ENCODE measurements at places on chromosomes 3 and 15.

- DNase-seq = no peak
These were observed 13.2 kb downstream of the KLHL6 start for GRCh38 chr3:183542355-183542754.

DNA sequence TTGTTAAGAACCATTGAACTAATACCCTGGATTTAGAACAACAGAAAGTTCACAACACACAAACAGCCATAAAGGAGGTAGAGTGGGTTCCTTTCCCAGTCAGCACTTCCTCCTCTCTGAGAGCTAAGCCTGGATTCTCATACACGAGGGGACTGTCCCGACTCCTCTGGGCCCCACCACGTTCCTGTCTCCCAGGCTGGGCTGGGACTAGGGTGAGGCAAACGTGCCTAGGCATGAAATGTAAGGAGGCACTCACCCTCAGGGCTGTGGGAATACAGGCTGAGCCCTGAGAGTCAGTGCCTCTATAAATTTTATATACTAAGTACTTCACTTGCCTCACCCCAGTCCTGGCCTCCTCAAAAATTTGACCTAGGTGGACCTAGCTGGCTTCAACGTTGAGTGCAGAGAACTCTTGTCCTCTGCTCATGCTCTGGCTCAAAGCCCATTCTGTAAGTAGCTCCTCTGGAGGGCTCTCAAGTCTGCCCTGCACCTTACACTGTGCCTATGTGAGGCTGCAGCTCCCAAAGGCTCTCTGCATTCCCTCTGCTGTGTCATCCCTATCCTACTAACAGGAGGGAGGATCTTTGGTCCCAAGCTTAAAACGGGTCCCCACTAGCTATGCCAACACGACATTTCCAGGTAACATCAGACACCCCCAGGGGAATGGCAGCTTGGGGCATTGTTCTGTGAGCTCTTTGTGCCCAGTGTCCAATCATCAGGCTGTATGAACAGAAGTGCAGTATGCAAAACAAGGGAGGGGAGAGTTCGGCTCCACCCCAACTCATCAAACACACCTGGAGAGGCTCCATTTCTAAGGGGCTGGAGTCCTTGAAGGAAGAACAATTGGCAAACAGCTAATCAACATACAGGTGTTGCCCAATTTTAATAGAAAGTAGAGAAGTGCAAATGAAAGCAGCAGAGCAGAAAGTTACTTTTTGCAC is 233.2 kb downstream of the RPLP1 start:
- DNase-seq = no peak

GRCh38 chr15:59371458-59372351 is 966 bp downstream of the MYO1E start:
- no peak for DNase-seq

DNA sequence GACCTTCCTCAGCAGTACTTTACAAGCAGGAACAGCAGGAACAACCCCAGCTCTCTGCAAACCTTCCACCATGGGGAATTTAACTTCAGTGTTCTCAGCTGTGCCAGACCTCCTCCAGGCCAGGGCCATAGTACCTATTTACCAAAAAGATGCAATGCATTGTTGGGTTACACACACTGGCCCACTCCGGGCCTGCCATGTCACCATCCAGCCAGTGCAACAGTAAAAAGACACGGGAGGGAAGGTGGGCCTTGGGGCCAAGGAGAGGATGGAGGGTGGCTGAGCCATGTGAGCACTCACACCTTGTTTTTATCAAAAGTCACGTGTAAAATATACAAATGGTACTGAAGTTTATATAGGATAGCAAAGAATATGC is 157.0 kb downstream of the GABRB3 start:
- no peak for DNase-seq

DNA sequence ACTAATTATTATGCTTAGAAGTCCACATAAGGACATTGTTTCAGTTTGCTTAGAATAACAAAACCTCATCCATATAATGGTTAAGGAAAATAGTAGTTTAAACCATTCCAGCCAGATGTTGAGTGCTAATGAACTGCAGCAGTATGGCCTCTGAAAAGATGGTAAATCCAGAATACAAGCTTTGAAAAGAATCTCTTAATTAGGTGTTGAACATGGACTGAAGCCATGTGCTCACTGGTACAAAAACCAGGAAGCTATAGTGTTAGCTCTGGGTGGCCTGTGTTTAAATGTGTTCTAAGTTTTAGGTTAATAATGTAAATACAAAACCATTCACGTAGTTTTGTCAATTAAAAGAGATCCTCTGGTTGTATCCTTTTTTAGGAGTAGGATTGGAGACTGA is 78.2 kb downstream of the GALK2 start:
- DNase-seq = no peak

Measured in stimulated activated naive B cell treated with anti-CD40 and anti-IgM and Interleukin-4, amounts not matched to agents 10 μg/mL and 1 μg/mL and 100 μg/mL, for 72 hours (primary cell).